Fibroblast of the conjunctiva (primary cell): ENCODE measurements at places on chromosomes 5 and 9.

DNA sequence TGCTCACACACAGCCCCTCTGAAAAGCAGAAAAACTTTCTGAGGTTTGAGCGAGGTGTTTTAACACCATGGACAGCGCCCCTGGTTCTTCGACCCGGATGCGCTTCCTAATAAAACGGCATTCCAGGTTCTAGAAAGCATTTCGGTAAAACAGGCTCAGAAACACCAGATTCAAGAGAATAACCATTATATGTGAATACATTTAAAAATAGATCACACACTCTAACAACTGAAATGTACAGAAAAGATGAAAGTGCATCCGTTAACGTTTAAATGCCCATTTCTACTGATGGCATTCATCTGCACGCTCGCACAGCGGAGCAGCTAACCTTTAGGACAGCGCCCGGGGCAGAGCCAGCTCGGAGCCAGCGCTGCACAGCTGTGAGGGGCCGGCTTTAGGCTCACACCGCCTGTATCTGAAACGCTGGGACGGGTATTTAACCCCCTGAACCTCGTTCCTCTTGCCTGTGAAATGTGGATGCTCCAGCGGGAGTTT, 26.3 kb upstream of the TENT4A start:
- peak; percentile 2 for DNase-seq

- DNase-seq: no peak
These were observed 2.5 kb upstream of the MATR3 start for GRCh38 chr5:139291051-139291450.

DNA sequence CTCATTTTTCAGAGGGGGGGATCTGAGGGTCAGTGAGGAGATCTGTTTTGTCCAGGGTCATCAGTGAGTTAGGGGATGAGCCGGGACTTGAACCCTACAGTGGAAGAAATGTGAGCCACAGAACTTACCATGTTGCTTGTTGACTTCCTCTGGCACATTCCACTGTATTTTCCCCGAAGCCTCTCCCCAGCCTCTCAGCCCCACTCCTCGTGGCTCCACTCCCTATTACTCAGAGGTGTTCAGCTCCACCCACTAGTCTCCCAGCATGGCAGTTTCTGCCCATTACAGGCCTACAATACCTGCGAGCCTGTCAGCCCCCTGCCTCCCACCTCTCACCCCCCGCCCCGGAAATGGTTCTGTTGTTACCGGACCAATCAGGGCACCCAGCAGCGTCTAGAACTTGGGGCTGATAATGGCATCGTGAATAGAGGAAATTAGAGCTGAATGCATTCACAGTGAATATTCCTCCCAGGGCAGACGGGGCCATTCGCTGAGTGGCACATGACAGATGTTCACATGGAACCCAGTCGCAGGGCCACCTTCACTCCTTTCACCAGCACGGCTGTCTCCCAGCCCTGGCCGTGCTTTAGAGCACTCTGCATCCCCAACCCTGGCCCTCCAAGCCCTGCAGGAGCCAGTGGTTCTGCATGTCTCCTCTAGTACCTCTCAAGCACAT, 81.6 kb downstream of the KCNIP1 start:
- no peak for DNase-seq

DNA sequence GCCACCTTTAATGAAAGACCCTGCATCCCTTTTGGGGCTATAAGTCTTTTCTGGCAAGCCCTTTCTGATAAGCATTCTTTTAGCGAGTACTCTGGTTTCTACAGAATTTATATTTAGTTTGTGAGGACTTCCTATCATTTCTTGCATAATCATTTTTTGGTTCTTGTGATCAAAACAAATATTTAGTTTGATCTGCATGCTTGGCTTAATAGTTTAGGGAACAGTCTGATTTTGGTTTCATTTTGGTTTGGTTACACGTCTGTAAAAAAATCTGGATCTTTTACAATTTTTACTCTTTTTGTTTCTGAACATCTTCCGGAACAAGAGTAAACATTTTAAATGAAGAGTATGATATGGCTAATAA, 1074.4 kb downstream of the CDH9 start:
- no peak for DNase-seq

- no peak for DNase-seq
These were observed 19.6 kb upstream of the TOMM5 start for GRCh38 chr9:37611961-37612360.

GRCh38 chr5:103410172-103410571, 151.6 kb downstream of the MACIR start:
- no peak for DNase-seq

DNA sequence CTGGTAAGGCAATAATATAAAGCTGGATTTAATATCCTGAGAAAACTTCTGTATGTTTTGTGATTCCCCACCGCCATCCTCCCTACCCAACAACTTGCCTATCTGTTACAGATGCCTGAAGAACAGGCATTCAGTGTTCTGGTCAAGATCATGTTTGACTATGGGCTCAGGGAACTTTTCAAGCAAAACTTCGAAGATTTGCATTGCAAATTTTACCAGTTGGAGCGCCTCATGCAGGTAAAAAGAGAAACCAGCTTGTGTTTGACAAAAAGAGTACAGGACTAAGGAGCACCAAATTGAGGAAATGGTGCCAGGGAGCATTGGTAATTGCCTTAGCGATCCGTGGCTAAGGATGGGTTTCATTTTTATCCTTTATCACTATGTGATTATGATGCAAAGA, 40.0 kb downstream of the GPR21 start:
- DNase-seq: no peak

DNA sequence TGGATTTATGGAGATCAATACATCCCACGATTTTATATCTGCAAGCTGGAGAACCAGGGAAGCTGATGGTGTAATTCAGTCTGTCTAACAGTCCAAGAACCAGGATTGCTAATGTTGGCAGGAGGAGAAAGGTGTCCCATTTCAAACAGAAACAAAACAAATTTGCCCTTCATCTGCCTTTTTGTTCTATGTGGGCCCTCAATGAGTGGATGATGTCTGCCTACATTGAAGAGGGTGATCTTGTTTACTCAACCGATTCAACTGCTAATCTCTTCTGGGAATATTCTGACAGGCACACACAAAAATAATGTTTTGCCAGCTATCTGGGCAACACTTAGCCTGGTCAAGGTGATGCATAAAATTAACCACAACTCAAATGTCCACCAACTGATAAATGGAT, 65.1 kb upstream of the IL33 start:
- no peak for DNase-seq

- no peak for DNase-seq
These were observed 29.3 kb downstream of the SLC6A7 start for GRCh38 chr5:150219142-150219541.

DNA sequence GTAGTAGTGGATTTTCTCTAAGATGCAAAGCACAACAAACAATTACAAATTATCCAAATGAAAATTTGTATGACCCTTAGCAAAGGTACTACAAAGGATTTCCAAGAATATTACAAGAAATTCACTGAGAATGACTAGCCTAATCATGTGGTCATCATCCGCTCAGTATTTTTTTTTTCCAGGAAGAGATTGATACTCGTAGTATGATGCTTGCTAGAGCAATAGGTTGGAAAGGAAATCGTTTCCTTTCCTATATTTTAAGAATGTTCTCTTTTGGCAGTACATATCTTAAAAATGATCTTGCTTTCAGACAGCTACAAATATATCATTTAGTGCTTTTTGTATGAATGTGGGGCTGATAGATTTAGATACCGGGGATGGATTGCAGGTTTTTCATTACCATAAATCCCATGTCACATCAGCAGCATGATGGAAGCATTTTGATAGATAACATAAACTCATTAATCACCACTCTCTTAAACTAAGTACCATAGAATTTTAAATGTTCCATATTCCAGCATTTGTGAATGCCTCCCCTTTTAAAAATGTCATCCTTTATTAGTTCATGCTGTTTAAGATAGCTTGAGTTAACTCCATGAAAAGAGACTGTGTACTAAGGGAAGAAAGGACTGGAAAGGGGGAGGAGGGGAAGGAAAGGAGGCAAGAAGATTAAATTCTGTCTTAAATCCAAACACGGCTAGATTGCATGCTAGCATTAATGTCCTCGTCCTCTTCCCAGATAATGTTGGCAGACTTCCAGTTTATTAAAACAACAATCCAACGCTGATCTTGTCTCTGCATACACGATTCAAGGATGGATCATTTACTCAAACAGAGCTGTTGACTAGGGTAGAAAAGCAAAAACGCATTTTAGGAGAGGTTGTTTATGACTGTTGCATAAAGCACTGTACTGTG, 311.7 kb upstream of the ZNF608 start:
- peak; percentile 18 for DNase-seq

DNA sequence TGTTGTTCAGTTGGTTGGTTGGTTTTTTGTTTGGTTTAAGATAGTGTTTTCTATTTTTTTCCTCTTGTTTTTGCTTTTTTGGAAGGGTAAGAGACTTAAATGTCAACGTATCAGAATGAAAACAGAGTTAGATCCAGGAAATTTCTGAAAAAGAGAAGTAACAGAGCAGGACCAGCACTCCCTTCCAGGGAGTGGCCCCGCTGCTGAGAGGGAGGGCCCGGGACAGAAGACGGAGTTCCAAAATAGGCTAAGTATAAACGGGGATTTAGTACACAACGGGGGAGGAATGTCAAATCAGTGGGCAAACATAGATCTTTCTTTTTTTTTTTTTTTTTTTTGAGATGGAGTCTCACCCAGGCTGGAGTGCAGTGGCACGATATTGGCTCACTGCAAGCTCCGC, 92.7 kb upstream of the RUFY1 start:
- no peak for DNase-seq

DNA sequence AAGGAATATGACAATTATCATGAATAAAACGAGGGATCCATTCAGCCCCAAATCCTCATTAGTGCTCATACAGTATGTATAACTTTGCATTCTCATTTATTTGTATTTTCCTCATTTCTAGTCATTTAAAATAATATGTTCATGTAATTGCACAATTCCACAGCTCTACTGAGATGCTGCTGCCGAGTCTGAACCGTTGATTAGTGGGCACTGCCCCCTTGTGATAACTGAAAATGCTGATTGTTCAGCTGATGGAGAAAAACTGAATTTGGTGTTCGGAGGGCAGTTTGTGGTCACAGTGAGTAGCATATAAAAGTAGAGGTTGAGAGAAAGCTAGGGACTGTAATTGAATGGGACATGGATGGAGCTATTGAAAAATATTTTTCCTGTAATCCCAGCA, 12.2 kb upstream of the GPR151 start:
- DNase-seq: no peak

DNA sequence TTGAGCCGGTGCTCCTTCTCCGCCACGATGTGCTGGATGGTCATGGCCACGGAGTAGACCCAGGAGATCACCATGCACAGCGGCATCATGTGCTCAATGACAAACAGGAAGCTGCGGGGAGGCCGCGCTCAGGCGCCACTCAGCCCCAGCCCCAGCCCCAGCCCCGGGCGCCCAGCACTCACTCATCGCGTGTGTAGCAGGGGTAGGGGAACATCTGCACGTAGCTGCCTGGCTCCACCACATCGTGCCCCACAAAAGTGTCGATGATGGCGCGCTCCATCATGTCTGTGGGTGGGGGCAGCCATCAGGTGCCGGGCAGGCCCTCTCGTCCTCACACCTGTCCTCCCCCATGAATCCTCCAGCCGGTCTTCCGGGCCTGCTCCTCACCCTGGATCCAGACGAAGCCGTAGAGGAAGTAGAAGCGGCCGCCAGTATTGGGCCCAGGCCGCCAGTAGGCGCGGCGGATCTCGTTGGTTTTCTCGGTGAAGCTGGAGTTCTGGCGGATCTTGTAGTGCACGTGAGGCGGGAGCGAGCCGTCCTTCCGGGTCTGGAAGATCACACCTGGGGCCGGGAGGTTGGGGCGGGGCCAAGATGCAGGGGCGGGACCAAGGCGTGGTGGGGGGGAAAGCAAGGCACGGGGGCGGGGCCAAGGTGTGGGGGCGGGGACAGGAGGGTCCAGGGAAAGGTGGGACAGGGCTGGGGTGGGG, 10.1 kb downstream of the ABCA2 start:
- no peak for DNase-seq

- no peak for DNase-seq
These were observed 1019.0 kb downstream of the TAF11L14 start for GRCh38 chr5:18653216-18653752.

- DNase-seq: no peak
These were observed 70.3 kb downstream of the PAPPA start for GRCh38 chr9:116223926-116224325.

DNA sequence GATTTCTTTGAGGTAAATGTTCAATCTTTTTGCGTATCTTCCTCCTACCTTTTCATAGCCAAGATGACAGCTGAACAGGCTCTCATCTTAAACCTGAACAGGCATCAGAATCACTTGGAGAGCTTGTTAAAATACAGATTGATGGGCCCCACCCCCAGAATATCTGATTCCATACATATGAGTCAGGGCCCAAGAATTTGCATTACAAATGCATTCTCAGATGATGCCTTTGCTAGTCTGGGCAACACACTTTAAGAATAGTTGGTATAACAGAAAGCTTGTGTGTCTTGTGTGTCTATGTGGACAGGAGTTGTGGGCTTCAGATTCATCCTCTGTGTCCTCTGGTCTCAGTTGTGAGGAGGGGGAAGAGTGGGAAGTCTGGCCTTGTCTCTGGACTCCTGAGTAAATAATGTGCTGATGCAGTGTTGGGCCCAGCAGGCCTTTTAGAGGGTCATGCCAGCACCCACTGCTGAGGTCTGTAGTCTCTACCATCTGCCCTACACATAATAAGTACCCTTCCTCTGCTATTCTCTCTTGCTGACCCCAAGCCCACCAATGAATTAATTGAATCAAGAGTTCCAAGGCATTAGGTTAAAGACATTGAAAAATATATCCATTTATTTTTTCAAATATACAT, 43.1 kb downstream of the PTCD2 start:
- peak; percentile 60 for DNase-seq

DNA sequence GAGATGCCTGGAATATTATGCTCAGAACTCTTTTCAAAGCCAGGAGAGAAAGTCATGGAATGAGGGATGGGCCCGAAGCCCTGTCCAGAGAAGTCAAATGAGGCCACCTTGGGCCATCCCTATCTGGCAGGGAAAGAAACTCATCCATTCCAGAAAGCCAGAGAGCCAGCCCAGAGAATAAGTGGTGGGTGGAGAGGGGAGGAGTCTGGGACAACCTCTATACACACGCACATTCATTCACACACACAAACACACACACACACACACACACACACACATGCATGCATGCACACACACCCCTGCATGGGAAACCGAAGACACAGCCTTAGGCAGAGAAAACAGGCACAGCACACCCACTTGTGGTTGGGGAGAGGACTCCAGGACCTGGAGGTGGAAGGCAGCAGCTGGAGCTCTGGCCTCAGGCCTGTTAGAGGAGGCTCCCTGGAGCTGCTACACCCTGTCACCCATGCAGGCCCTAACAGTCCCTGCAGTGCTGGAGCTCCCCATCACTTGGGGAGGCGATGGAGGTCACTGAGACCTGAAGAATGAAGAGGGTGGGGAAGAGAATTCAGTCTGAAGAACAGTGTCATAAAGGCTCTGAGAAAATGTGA, 38.0 kb downstream of the TGFBI start:
- DNase-seq: no peak

GRCh38 chr9:28317745-28318144, 744.5 kb upstream of the C9orf72 start:
- DNase-seq: no peak

DNA sequence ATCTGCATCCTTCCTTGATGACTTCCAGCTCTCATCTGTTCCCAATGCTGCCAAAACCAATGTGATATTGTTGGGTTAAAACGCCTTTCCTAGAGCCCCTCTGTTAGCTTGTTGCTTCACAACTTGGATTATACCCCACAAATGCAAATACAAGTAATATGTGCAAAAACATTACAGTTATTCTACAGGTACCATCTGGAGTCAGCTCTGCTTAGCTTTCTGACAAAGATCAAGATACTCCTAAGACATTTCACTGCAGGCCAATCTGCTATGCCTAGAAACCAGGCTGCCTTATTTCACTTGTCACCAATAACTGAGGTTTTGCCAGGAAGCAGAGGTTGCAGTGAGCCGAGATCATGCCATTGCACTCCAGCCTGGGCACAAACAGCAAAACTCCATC, 36.9 kb upstream of the ACO1 start:
- DNase-seq: no peak
